Chondrocyte (in vitro differentiated cells): ENCODE measurements at places on chromosomes 1 and 21.

DNA sequence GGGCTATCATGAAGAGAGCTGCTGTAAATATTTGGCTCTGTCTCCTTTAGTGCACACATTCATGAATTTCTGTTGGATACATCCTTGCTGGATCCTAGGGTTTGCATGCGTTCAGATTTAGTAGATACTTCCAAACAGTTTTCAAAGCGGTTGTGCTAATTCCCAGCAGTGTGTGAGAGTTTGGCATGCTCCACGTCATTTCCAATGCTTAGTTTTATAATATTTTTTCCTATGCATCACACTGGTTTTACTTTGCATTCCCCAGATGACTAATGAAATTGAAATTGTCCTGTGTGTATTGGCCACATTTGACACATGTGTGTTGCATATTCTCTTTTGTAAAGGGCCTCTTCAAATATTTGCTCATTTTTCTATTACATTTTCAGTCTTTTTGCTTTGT lies 18.5 kb upstream of the AADACL3 start:
- no peak for DNase-seq

- DNase-seq, result no peak
Observed at GRCh38 chr1:84792421-84792820, 100.6 kb downstream of the LPAR3 start.

DNA sequence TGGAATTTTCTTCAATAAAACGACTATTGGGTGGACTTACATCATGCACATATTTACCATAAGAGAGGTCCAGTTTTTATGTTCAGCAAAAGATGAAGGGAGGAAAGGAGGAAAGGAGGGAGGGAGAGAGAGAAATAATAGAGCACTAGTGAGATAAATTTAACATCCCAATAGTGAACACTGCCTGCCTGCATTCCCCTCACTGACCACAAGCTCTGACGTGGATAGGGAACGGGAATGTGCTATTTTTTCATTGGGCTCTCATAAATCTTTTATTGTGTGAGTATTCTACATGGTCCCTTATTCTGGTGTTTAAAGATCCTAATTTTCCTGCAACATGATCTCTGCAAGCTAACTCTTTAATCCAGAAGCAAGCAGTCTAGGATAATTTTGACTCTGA lies 82.1 kb downstream of the TTC3 start:
- no peak for DNase-seq

DNA sequence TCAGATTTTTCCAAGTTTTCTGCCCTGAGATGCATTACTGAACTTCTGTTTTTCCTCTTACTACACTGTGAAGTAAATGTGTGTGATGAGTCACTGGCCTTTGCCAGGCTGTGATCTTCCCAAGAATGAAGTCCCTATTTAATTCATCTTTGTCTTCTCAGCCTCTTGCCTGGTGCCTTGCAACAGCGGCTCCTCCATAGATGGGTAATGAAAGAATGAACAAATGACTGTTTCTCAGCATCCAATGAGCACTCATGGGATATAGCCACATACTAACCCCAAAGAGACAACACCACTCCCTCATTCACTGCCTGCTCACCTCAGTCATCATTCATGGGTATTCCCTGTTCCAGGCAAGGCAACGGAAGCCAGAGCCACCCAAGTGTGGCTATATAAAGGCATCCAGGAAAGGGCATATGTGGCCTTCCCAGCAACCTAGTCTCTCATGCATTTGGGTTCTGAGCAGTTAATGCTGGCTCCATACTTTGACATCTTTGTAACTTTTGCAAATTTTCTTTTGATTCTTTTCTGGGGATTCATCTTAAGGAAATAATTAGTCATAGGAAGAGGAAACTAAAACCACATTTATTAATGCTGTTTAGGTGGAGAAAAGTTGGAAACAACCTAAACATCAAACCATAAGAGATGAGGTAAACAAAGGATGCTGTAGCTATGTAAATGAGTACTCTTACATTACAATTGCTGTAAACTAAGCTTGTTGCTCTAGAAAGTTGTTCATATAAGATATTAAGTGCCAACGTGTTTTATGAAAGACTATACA lies 71.9 kb downstream of the HIVEP3 start:
- no peak for DNase-seq

- no peak for DNase-seq
Observed at GRCh38 chr1:92495392-92496063, 8.8 kb upstream of the GFI1 start.

DNA sequence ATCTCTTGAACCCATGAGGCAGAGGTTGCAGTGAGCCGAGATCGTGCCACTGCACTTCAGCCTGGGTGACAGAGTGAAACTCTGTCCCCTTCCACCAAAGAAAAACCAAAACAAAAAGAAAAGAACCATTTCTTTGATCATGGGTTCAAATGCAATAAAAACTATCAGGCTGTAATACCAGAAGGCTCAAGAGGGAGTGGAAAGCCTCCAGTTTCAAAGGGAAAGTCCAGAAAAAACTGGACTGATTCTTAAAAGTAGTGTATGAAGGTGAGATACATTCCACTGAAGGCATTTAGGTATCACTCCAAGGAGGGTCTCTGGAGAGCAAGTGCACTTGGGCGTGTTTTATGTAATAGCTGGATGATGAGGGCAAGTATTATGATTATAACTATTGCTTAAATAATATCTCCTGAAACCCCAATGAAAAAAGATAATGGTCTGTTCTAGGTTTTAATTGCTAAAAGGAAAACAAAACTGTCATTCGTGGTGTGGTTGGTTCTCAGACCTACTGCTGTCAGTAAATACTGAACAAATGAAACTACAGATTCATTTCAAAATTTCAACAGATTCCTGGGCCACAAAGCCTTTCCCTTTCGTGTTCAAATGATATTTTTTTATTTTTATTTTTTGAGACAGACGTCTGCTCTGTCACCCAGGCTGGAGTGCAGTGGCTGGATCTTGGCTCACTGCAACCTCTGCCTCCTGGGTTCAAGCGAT lies 6.0 kb upstream of the CAMTA1 start:
- no peak for DNase-seq

DNA sequence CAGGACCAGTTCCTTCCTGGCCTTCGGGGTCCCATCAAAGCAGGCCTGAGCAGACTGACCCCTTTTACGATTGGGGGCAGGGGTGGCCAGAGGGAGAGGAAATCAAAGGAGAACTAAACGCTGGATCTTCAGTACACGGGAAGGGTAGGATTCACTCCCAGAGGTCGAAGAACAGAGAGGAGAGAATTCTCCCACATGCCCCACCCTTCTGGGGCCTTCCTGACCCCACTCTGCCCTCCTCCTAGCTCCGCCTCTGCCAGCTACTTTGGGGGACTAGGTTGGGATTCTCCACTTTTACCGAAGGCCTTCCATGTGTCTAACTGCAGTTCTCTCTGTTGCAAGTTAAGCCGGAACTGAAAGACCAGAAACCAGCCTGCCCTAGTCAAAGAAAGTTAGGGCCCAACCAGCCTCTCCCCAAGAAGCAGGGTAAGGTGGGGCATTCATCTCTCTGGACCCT lies 654 bp upstream of the ARHGEF2 start:
- no peak for DNase-seq

DNA sequence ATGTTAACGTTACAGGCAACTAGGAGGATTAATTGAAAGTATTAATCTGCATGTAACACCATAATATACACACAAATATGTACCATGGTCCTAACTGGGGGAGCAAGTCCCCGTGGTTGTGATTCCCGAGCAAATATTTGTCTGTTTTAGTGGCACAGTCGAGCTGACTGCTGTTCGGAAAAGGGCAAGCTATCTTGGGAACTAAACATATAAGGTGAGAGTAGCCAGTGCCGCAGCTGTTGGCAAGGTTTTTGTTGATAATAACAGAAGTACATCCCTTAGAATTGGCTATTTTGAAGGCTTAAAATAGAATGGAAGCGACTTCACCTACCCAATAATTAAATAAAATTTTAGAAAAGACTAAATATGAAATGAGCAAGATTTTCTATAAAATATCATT lies 45.5 kb downstream of the UCHL5 start:
- no peak for DNase-seq

- no peak for DNase-seq
Observed at GRCh38 chr1:116769561-116769977, 15.3 kb downstream of the CD2 start.

GRCh38 chr1:118483245-118484006 lies 298.4 kb upstream of the SPAG17 start:
- no peak for DNase-seq
